Ureter (tissue), 1 donor: ENCODE measurements at places on chromosomes 5 and 9.

DNA sequence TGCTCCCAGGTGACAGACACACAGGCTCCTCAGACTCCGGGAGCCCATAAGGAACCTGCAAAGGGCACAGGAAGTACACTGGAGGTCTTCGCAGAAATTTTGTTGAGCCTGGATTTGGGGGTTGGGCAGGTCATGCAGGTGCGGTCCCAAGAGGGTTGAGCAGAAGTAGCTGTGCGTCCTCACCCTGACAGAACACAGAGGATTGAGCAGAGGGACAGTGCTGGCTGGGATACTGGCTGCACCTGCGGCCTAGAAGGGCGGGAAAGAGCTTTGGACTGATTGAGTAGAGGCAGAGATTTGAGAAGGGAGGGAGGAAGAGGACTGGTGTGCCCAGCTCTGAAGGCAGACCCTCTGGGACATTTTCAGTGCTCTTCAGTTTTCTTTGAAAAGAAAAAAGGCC is 65.4 kb downstream of the PTPDC1 start:
- no peak for DNase-seq

- DNase-seq, result no peak
These were observed 241.8 kb downstream of the CACNA1B start for GRCh38 chr9:138119202-138120027.

DNA sequence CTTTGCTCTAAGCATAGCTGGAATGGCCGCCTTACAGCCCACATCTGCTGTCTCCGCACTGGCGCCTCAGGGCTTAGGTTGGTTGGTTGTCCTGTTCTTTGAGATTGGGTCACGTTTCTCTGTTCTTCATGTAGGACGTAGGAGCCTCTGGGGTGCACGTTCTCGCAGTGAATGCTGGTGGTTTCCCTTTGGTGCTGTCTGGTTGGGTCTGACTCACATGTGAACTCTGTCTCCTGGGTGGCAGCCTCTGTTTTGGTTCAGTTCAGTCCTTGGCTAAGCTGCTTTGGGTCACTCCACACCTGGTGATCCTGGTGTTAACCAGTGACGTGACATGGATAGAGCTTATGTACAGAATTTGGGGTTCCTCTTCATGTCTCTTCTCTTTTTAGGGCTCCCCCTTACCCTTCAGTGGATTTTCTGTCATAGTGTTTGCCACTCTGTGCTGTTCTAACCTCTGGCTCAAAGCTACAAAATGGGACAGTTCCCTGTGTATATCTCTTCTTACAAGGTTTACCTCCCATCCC is 12.6 kb upstream of the LPCAT1 start:
- peak; percentile 34 for DNase-seq

- no peak for DNase-seq
These were observed 1.2 kb upstream of the NELFB start for GRCh38 chr9:137253717-137254623.

GRCh38 chr9:78030553-78031443 is 813 bp downstream of the GNAQ start:
- DNase-seq, result peak; percentile 59

DNA sequence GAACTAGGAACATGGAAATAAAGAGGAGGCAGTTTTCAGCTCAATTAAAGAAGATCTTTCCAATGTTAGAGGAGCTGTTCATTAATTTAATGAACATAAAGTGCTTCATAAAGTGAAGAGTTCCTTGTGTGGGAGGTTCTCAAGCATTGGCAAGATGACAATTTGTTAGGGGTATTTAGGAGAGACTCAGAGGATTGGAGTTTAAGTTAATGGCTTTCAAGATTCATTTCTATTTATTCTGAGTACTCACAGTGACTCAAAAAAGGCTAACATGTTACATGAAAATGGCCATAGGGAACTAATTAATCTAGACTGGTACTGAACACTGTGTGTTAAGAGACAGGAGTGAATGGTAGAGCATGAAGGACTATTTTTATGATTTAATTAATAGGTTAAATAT is 55.4 kb upstream of the CDH12 start:
- no peak for DNase-seq

GRCh38 chr5:33343676-33344327 is 97.0 kb upstream of the TARS1 start:
- no peak for DNase-seq

DNA sequence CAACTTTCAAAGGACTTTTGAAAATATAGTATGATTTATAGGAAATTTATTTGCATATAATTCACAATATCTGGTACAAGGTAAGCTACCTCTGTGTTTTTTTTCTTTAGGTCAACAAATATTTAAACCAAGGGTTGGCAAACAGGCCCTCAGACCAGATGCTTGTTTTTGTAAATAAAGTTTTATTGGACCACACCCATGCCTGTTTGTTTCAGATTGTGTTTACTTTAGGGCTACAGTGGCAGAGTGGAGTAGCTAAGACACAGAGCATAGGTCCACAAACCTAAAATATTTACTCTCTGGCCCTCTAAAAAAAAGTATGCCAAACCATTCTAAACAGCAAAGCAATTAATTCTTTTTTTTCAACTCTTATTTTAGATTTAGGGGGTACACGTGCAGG is 119.7 kb upstream of the CCDC152 start:
- no peak for DNase-seq

- DNase-seq, result no peak
These were observed 13.0 kb downstream of the NREP start for GRCh38 chr5:111743988-111744387.

DNA sequence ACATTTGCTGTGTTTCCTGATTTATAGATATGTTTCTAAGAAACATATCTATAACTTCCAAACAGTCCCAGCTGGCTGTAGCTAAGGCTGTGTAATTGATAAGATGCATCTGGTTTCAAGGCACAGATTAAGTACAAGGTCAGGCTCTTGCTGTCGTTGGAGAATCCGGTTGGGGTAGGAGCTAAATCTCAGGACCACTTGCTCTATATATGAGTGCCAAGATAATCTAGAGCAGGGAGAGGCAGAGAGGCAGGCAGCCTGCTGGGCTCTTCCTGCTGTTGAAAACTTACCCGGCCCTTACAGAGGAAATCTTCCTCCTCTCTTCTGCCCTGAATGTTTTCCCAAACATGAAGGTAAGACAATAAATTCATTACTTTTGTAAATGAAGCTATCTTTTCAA is at the start of gene C7:
C7 (plus strand) TSS at position 234 of the 400 bp plus-strand sequence; CDS start at position 348, 114 bp downstream.
- no peak for DNase-seq

DNA sequence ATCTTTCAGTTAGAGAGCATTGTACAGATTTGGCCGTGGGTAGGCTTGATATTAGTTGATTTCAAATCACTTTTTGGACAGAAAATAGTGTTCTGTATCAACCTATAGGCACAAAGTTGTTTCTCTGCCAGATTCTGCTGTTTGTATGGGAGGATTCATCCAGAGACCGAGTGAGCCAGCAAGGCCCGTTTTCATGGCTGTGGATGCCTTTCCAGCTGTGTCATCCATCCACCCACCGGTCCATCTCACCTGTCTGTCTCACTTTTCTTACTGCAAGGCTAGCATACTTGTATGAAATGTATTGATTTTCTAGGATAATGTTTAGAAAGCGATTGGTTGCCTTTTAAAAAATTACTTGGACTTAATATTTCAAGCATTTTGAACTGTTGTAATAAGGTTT is 34.4 kb downstream of the ICE1 start:
- DNase-seq, result no peak

GRCh38 chr9:125509476-125509875 is 197.5 kb downstream of the MAPKAP1 start:
- no peak for DNase-seq

DNA sequence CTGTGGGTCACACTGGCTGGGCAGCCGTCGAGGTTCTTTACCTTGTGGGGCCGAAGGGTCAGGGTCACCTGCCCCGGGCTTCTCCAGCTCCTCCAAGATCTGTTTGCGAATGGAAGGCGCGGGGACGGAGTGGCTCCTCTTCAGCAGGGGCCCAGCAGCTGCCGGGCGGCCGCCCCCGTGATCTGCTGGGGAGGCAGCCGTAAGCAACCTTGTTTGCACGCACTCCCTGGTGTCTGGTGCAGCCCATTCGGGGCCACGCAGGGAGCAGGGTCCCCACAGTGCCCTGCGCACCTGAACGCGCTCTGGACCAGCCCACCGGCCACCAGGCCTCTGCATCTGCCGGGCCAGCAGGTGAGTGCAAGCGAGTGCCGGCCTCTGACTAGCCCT is 34.9 kb downstream of the PNPLA7 start:
- no peak for DNase-seq

DNA sequence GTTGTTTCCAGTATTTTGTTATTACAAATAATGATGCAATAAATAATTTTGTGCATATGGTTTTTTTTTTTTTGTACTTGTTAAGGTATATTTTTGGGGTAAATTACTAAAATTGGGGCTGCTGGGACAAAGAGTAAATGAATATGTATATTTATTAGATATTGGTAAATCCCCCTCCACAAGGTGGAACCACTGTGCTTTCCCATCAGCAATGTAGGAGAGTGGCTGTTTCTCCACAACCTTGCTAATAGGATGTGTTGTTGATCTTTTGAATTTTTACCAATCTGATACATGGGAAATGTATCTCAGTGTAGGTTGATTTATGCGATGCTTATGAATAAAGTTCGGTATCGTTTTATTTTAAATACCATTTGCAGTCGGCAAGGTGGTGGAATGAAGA is 118.1 kb downstream of the TRPM3 start:
- DNase-seq, result no peak

DNA sequence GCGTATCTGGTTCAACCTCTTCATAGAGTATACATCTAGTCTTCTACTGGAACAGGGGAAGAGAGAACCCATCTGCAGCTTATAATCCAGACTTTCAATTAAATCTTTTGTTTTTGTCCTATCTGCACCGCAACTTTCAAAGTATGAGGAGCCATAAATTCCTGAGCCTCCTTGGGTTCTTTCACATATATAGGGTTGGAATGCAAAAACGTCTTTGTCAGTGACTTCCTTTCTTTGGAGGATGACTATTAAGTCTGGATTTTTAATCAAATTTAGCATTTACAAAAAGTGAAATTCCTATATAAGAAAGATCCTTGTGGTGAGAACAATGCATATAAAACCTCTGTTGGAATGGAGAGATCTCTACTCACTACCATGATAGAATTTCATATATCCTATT is 370.8 kb downstream of the TMEM38B start:
- no peak for DNase-seq

GRCh38 chr9:108876425-108876824 is 14.4 kb downstream of the ACTL7A start:
- no peak for DNase-seq

DNA sequence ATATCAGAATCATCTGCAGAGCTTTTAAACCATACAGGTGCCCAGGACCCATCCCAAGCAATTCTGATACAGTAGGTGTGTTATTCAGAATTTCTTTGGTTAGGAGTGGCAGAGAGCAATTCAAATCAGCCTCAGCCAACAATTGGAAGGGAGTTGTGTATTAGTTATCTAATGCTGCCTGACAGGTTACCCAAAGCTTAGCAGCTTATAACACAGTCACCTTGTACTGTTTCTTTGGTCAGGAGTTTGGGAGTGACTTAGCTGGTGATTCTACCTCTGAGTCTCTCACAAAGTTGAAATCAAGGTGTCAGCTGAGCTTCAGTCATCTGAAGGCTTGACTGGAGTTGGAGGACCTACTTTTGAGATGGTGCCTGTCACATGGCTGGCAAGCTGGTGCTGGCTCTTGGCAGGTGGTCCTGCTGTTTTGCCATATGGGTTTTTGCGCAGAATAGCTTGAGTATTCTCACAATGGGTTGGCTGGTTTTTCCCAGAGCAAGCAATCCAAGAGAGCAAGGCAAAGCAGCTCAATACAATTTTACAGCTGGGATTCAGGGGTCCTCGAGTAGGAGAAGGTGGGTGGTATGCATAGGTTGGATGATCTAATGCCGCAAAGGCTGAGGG is 18.7 kb upstream of the CARNMT1 start:
- DNase-seq, result no peak

DNA sequence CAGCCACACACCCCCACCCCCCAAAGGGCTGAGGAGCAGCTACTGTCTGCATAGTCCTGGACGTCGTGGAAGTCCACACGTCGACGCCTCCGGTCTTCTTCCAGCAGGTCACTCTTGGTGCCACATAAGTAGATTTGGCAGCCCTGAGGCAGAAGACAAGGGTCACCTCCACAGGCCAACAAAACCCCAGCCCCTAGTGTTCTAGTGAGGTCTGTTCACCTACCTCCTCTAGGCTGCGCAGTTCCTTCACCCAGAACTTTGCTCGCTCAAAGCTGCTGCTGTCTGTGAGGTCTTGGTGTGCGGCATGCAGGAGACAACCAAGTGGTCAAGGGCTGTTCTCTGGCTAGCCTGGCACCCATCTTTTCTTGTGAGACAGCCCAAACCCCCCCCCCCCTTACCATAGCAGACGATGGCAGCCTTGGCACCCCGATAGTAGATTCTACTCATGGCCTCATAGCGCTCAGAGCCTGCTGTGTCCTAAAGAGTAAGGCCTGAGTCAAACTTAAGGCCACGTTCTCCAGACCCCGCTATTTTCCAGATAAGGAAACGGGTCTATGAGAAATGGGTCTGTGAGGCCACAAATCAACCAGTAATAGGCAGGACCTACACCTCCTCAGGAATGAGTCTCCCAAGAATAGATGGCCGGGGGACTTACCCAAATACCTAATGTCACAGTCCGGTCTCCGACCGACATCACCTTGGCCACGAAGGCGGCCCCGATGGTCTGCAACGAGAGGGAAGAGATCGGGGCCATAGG is 987 bp downstream of the RAB24 start:
- no peak for DNase-seq

- no peak for DNase-seq
These were observed 218.4 kb downstream of the ADAMTS6 start for GRCh38 chr5:65263321-65263720.

- DNase-seq, result no peak
These were observed 23.2 kb upstream of the LVRN start for GRCh38 chr5:115939059-115939458.
